ENCODE measurements at places on chromosomes 7 and 10. TPM values are rescaled to one million over a fixed set of nuclear protein-coding genes. Genes with fewer than 3 reads are reported as not detected.

AMPH gene
- total RNA-seq, result not detected

PDE1C gene
- total RNA-seq, result not detected

ASB10 gene
- not detected for total RNA-seq

SLC13A1 gene
- total RNA-seq, result not detected

SPRN gene
- not detected for total RNA-seq

PRF1 gene
- total RNA-seq, result 0.26 TPM

UPK3BL2 gene
- total RNA-seq, result 49.4 TPM

RNF148 gene
- not detected for total RNA-seq

SFTPD gene
- not detected for total RNA-seq

POLR2J3 gene
- total RNA-seq, result 45.5 TPM

- H3K27me3 ChIP-seq, result no peaks in the 10 kb centered on the region
- no peak overlapping the region for H3K4me3 ChIP-seq
- no peaks in the 10 kb centered on the region for H3K4me1 ChIP-seq
- H3K36me3 ChIP-seq, result no peaks in the 10 kb centered on the region
- H3K27ac ChIP-seq, result no peak overlapping the region
Observed at GRCh38 chr10:93293999-93294398, 188.1 kb downstream of the MYOF start.

DNA sequence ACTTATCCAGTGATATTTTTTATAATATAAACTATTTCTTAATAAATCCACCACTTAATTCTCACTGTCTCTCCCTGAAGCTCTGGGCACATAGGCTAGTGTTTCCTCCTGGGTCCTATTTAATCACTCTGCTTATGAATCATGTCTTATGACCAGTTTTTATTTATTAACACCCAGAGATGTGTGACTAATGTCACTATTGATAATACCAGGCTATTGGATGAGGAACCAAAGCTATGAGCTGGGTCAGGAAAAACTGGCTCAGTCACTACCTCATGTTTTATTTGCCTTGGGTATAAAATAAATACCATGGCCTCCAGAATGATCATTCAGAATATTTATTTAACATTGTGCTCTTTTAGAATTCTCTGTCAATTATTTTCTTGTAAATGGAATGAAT lies 5.2 kb downstream of the SEMA3E start:
- no peak overlapping the region for H3K4me3 ChIP-seq
- DNase-seq, result no peak
- no peaks in the 10 kb centered on the region for H3K27me3 ChIP-seq

DNA sequence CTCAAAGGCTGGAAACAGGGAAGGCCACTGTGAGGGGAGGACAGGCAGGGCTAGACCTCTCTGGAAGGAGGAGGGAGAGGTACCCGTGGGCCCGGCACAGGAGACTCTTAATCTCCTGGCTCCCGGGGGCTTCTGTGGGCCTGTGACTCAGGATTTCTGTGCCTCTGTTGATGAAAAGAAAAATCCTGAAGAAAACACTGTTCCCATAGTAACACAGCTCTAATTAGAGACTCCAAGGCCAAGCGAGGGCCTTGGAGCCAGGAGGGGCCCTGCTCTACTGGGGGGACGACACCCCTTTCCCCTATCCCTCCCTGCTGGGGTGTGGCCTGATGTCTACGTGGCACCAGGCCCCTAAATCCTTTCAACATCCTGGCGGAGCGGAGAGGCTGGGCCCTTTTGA lies 174.1 kb upstream of the TNRC18 start:
- no peak for DNase-seq
- H3K27ac ChIP-seq, result no peak overlapping the region
- H3K27me3 ChIP-seq, result no peaks in the 10 kb centered on the region
- H3K36me3 ChIP-seq, result no peaks in the 10 kb centered on the region

- H3K36me3 ChIP-seq, result no peaks in the 10 kb centered on the region
- no peak overlapping the region for H3K27ac ChIP-seq
- no peaks in the 10 kb centered on the region for H3K27me3 ChIP-seq
- H3K4me1 ChIP-seq, result no peaks in the 10 kb centered on the region
Observed at GRCh38 chr7:134832367-134832766, 52.9 kb downstream of the CALD1 start.

GRCh38 chr10:124253006-124253405 lies 159.6 kb upstream of the CHST15 start:
- no peak overlapping the region for H3K27ac ChIP-seq
- peaks cover 5% of the 10 kb centered on the region for H3K4me1 ChIP-seq
- no peaks in the 10 kb centered on the region for H3K27me3 ChIP-seq
- no peak overlapping the region for H3K4me3 ChIP-seq

GRCh38 chr10:132411561-132412253 lies 14.7 kb downstream of the PWWP2B start:
- no peaks in the 10 kb centered on the region for H3K4me1 ChIP-seq
- DNase-seq, result no peak
- H3K4me3 ChIP-seq, result no peak overlapping the region
- no peak overlapping the region for H3K27ac ChIP-seq
- no peaks in the 10 kb centered on the region for H3K36me3 ChIP-seq
- H3K27me3 ChIP-seq, result no peaks in the 10 kb centered on the region

- H3K4me1 ChIP-seq, result no peaks in the 10 kb centered on the region
- DNase-seq, result no peak
- H3K27me3 ChIP-seq, result no peaks in the 10 kb centered on the region
- H3K4me3 ChIP-seq, result no peak overlapping the region
- no peaks in the 10 kb centered on the region for H3K36me3 ChIP-seq
- no peak overlapping the region for H3K27ac ChIP-seq
Observed at GRCh38 chr10:106956216-106956915, 208.1 kb downstream of the SORCS1 start.

- H3K36me3 ChIP-seq, result no peaks in the 10 kb centered on the region
- no peak overlapping the region for H3K27ac ChIP-seq
- no peak for DNase-seq
- H3K27me3 ChIP-seq, result no peaks in the 10 kb centered on the region
- no peaks in the 10 kb centered on the region for H3K4me1 ChIP-seq
Observed at GRCh38 chr10:52283174-52283573, 30.9 kb upstream of the DKK1 start.

- no peaks in the 10 kb centered on the region for H3K36me3 ChIP-seq
- H3K27me3 ChIP-seq, result no peaks in the 10 kb centered on the region
- no peak overlapping the region for H3K4me3 ChIP-seq
- no peaks in the 10 kb centered on the region for H3K4me1 ChIP-seq
- H3K27ac ChIP-seq, result no peak overlapping the region
Observed at GRCh38 chr10:116101616-116102315, 171.2 kb downstream of the GFRA1 start.

- no peaks in the 10 kb centered on the region for H3K4me1 ChIP-seq
- no peak for DNase-seq
Observed at GRCh38 chr7:80135309-80136104, 876 bp downstream of the GNAI1 start.

GRCh38 chr10:15879663-15880062 lies 19.4 kb upstream of the MINDY3 start:
- H3K36me3 ChIP-seq, result no peaks in the 10 kb centered on the region
- no peaks in the 10 kb centered on the region for H3K27me3 ChIP-seq
- no peaks in the 10 kb centered on the region for H3K4me1 ChIP-seq
- no peak for DNase-seq
- no peak overlapping the region for H3K27ac ChIP-seq

DNA sequence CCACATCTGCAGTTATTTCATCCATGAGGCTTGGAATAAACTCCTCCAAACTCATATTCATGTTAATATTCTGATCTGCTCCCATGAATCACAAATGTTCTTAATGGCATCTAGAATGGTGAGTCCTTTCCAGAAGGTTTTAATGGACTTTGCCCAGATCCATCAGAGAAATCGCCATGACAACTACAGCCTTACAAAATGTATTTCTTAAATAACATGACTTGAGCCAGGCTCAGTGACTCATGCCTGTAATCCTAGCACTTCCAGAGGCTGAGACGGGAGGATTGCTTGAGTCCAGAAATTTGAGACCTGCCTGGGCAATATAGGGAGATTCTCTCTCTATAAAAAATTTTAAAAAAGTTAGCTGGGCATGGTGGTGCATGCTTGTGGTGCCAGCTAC lies 102.1 kb upstream of the TMEM168 start:
- no peaks in the 10 kb centered on the region for H3K27me3 ChIP-seq
- H3K4me1 ChIP-seq, result no peaks in the 10 kb centered on the region
- no peak overlapping the region for H3K27ac ChIP-seq
